ENCODE measurements at places on chromosomes 3 and 15. TPM values are rescaled to one million over a fixed set of nuclear protein-coding genes. Genes with fewer than 3 reads are reported as not detected.

DNA sequence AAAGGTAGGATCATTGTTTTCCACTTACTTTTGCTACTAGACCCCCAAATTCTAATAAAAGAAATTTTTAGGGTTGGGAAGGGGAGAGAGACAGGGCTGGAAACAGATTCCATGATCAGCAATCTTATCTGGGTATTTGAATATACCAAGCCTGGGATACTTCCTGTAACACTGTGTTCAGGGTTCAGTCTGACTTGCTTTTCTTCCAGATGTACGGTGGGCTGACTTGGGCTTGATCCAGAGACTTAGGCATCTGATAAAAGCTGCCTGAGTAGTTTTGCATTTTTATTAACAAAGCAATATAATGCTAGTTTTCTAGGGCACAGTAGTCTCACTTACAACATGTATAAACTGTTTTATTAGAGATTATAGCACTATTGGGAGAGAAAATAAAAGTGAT lies 49.2 kb downstream of the KCNMB2 start:
- H3K4me1 ChIP-seq, result no peaks in the 10 kb centered on the region
- no peak overlapping the region for H3K4me3 ChIP-seq
- DNase-seq, result no peak

GRCh38 chr15:81789403-81789802 lies 256.4 kb downstream of the MEX3B start:
- H3K27ac ChIP-seq, result no peak overlapping the region
- no peaks in the 10 kb centered on the region for H3K4me1 ChIP-seq
- H3K27me3 ChIP-seq, result no peaks in the 10 kb centered on the region
- H3K36me3 ChIP-seq, result no peaks in the 10 kb centered on the region
- no peak for DNase-seq

- no peak for DNase-seq
- no peaks in the 10 kb centered on the region for H3K27me3 ChIP-seq
- no peaks in the 10 kb centered on the region for H3K36me3 ChIP-seq
These were observed at the start of gene MGLL for GRCh38 chr3:127822041-127822681. MGLL (minus strand) TSS chr3:127822515; CDS start chr3:127822318, 197 bp downstream.

- DNase-seq, result no peak
- no peaks in the 10 kb centered on the region for H3K4me1 ChIP-seq
- H3K36me3 ChIP-seq, result no peaks in the 10 kb centered on the region
- peaks cover 24% of the 10 kb centered on the region for H3K27me3 ChIP-seq
These were observed 250.0 kb upstream of the VEPH1 start for GRCh38 chr3:157752956-157753786.

DNA sequence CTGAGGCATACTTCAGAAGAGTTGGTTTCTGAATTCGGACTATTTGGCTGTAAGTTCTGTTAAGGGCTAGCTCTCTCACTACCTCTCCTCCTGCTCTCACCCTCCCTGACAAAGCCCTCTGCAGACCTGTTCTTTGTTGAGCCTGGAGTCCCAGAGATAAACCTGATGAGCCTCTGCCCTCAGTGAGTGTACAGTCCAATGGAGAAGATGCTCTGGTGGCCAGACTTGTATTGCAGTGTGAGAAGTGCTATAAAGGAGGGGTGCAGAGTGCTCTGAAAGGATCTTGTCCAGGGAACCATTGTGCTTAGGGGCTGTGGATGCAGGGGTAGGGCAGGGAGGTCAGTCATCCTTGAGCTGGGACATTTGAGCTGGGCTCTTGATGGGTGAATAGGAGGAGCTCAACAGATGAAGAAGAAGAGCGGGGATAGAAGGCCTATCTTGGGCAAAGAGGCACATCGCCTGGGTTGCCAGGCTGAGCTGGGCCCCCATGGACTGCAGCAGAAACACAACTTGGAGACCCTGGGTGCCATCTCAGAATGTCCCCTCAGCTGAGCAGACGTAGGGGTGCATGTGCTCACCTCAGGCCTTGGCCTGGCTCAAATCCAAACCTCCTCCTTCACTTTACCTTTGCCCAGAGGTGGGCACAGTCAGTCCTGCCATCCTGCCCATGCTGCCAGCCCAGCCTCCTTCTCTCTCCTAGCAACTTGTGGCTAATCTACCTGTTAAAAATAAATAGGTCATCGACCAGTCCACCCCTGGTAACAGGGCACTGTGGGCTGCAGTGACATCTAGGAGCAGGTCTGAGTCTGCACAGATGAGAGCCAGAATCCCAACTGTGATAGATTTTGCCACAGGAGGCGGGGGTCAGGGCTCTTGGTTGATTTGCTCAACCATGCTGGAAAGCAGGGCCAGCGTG lies 3.3 kb downstream of the CAND2 start:
- H3K27ac ChIP-seq, result peak overlapping the region; percentile 59
- no peak overlapping the region for H3K4me3 ChIP-seq
- H3K27me3 ChIP-seq, result no peaks in the 10 kb centered on the region
- peaks cover 9% of the 10 kb centered on the region for H3K36me3 ChIP-seq
- DNase-seq, result no peak

DNA sequence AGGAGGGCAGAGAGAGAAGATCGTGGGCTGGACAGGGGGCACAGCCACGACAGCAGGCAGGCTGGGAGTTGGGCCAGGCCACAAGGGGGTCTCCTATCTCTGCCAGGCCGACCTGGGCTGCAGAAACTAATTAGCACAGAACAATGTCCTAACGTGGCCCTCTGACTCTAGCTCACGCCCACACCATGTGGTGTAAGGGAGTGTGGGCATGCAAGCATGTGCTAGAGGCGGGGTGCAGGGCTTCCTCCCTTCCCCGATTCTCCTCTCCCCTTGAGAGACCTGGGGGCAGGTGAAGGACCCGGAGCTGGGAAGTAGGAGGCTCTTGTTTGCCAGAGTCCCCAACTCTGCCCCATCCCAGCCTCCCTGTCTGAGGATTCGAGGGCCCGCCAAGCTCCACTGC lies 65.5 kb downstream of the LINGO1 start:
- H3K4me1 ChIP-seq, result peaks cover 27% of the 10 kb centered on the region
- DNase-seq, result no peak
- no peak overlapping the region for H3K27ac ChIP-seq
- no peak overlapping the region for H3K4me3 ChIP-seq
- H3K36me3 ChIP-seq, result no peaks in the 10 kb centered on the region

DNA sequence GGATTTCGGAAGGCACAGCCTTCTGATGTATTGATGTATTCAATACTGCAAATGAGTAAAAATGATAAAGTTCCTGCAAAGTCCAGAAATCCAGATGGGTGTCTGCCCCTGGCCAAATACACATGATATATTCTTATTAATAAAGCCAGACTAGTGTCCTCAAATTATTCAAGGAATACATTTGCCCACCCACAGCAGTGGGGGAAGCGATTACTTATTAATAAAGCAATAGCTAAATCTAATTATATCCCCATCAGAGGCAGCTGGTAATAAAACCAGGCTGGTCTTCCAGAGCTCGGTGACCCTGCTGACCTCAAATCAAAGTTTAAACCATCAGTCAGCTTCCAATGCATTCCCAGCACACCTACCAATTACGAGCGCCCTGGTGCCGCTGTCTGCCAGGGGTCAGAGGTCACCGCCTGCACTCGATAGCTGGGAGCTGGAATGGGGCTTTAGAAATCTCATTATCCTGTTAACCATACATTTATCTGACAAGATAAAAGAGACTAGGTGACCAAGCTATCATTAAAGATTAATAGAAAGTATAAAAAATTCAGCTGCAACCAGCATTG lies 330.3 kb downstream of the UACA start:
- peaks cover 49% of the 10 kb centered on the region for H3K27me3 ChIP-seq
- no peaks in the 10 kb centered on the region for H3K36me3 ChIP-seq
- no peak overlapping the region for H3K4me3 ChIP-seq
- H3K4me1 ChIP-seq, result no peaks in the 10 kb centered on the region

- H3K27ac ChIP-seq, result peak overlapping the region; percentile 95
- H3K4me3 ChIP-seq, result peak overlapping the region; percentile 95
- H3K4me1 ChIP-seq, result peaks cover 58% of the 10 kb centered on the region
- H3K36me3 ChIP-seq, result peaks cover 32% of the 10 kb centered on the region
- DNase-seq, result peak; percentile 94
- no peaks in the 10 kb centered on the region for H3K27me3 ChIP-seq
These were observed 2.0 kb downstream of the AP2M1 start for GRCh38 chr3:184176377-184177330.

DNA sequence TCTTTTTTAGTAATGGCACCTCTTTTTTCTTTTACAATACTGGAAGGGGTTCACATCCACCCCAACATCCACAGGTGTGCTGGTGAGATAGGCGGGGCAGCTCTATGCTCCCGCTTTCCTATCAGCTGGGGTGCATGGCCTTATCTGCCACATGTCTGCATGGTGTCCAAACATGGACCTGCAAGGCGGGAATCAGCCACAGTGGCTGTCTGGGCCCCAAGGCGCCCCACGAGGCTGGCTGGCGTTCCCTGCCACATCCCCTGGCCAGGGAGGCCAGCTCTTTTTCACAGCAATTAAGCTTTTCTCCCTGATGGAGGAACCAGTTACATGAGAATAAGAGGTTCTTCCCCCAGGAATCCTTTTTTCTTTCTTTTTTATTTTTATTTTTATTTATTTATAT lies 30.9 kb upstream of the GOLGA6L2 start:
- H3K27ac ChIP-seq, result no peak overlapping the region
- H3K36me3 ChIP-seq, result no peaks in the 10 kb centered on the region
- DNase-seq, result no peak
- H3K4me3 ChIP-seq, result no peak overlapping the region

DNA sequence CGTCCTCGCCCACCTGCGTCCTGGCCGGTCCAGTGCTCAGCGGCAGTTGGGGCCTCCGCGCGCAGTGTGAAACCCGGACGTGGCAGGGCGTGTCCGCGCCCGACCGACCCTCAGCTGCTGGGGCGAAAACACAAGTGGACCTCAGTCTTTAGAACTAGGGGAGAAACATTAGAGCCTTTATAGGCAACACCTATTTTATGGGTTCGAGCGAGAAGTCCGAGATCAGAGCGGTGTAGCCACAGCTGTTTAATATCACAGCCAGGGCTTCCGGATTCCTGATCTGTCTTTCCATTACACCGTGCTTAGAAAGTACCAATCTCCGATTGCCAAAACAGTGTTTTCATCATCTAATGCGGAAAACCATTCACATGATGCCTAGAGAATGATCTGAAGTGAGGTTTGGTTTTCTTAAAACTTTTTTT lies 506 bp downstream of the RAD51 start:
- H3K4me1 ChIP-seq, result peaks cover 13% of the 10 kb centered on the region
- H3K27me3 ChIP-seq, result no peaks in the 10 kb centered on the region
- no peak for DNase-seq
- peaks cover 2% of the 10 kb centered on the region for H3K36me3 ChIP-seq
- peak overlapping the region; percentile 97 for H3K4me3 ChIP-seq

- peaks cover 64% of the 10 kb centered on the region for H3K4me1 ChIP-seq
- H3K27me3 ChIP-seq, result no peaks in the 10 kb centered on the region
- DNase-seq, result no peak
- no peaks in the 10 kb centered on the region for H3K36me3 ChIP-seq
These were observed 47.8 kb downstream of the THBS1 start for GRCh38 chr15:39628546-39629257.

NAALADL2 gene
- total RNA-seq, result 19.8 TPM

SRPRB gene
- 122 TPM for total RNA-seq

APBA2 gene
- 26.4 TPM for total RNA-seq

SPSB4 gene
- 2.7 TPM for total RNA-seq

PAQR5 gene
- not detected for total RNA-seq

Measured in chondrocyte (in vitro differentiated cells).